ENCODE measurements at places on chromosomes 4 and X. TPM values are rescaled to one million over a fixed set of nuclear protein-coding genes. Genes with fewer than 3 reads are reported as not detected.

RCHY1 gene
- total RNA-seq: 12.5 TPM

TMEM271 gene
- not detected for total RNA-seq

CENPVL2 gene
- total RNA-seq: not detected

VCX3A gene
- total RNA-seq: not detected

DKC1 gene
- total RNA-seq: 153 TPM

SLC25A43 gene
- 32.5 TPM for total RNA-seq

XAGE2 gene
- total RNA-seq: not detected

TCEANC gene
- total RNA-seq: 0.63 TPM
